ENCODE measurements at places on chromosomes 4 and X.

GRCh38 chr4:52836120-52836519 is 26.0 kb upstream of the RASL11B start:
- no peak for DNase-seq
- H3K36me3 ChIP-seq: no peaks in the 10 kb centered on the region
- H3K4me3 ChIP-seq: no peak overlapping the region
- H3K4me1 ChIP-seq: peaks cover 29% of the 10 kb centered on the region

- H3K27me3 ChIP-seq: no peaks in the 10 kb centered on the region
- H3K4me3 ChIP-seq: no peak overlapping the region
- peaks cover 6% of the 10 kb centered on the region for H3K4me1 ChIP-seq
- H3K36me3 ChIP-seq: no peaks in the 10 kb centered on the region
- H3K27ac ChIP-seq: no peak overlapping the region
- no peak for DNase-seq
Observed at GRCh38 chr4:56245547-56246232, 141.6 kb downstream of the AASDH start.

DNA sequence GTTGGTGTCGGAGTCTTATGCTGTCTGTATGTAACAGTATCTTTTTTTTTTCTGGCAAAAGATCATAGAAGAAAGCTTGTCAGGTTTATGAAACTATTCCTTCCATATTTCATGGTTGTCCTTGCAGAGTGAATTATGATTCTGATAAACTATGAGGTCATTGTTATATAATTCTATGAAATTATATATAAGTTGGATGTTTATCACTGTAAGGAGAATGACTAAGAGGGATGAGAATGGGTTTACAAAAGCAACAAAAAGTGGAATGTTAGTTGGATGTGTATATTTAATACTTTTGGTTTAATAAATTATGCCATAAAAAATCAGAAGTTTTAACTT is 43.1 kb downstream of the RAPGEF2 start:
- H3K4me3 ChIP-seq: no peak overlapping the region
- peaks cover 14% of the 10 kb centered on the region for H3K4me1 ChIP-seq
- H3K27ac ChIP-seq: no peak overlapping the region
- no peak for DNase-seq
- no peaks in the 10 kb centered on the region for H3K36me3 ChIP-seq

DNA sequence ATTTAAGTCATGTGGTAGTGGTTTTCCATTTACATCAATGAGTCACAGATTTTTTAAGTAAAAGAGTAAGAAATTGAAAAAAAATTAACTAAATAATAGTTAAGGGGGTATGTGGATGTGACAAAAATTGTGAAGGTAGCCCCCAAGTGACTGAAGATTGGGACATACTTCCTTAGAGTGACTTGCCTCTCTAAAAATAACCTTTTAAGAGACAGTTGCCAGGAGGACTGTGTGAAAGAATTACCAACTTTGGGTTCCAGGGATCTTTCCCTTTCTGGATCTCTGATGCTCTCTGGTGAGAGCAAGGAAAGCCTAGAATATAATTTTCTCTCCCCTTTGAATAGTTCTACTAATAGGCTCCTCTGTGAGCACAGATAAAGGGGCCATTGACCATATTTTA is 42.7 kb downstream of the NHSL2 start:
- no peak overlapping the region for H3K27ac ChIP-seq
- no peaks in the 10 kb centered on the region for H3K36me3 ChIP-seq
- H3K4me3 ChIP-seq: no peak overlapping the region
- no peaks in the 10 kb centered on the region for H3K27me3 ChIP-seq
- H3K4me1 ChIP-seq: peaks cover 34% of the 10 kb centered on the region
- no peak for DNase-seq

DNA sequence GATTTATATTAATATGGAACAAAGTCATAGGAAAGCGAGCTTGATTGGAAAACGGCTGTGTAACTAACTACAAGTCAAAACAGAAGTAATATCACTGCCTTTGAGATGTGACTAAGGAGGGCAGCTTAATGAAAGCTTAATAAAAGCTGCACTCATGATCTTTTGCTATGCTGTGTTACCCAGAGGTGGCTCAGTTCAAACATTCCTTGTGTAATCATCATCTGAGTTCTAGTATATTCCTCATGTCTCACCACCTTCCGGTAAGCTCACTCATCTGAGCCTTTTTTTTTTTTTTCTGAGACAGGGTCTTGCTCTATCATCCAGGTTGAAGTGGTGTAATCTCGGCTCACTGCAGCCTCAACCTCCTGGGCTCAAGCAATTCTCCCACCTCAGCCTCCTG is 5.0 kb downstream of the GRPEL1 start:
- no peak for DNase-seq
- peaks cover 6% of the 10 kb centered on the region for H3K36me3 ChIP-seq
- H3K4me1 ChIP-seq: peaks cover 10% of the 10 kb centered on the region

DNA sequence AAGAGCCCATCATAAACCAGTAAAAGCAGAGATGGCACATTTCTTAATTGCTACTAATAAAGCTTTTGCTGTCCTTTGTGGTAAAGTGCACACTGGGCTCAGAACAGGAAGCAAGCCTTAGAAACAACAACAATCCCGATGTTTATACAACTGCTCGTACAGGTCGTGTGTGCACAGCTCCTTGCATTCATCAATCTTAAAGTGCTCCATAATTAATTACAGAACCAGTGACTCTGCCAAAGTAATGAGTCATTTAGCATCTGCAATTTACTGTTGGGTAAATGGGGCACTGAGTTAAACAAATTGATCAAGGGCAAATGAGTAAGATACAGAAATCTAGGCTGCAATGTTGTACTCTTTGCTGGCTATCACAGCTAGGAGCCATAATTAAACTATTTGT is 61.3 kb upstream of the TXK start:
- no peaks in the 10 kb centered on the region for H3K27me3 ChIP-seq
- H3K4me1 ChIP-seq: no peaks in the 10 kb centered on the region
- H3K36me3 ChIP-seq: no peaks in the 10 kb centered on the region

GRCh38 chr4:110853242-110853641 is 230.4 kb upstream of the PITX2 start:
- no peaks in the 10 kb centered on the region for H3K36me3 ChIP-seq
- H3K4me1 ChIP-seq: no peaks in the 10 kb centered on the region
- DNase-seq: no peak
- no peak overlapping the region for H3K27ac ChIP-seq
- no peaks in the 10 kb centered on the region for H3K27me3 ChIP-seq
- H3K4me3 ChIP-seq: no peak overlapping the region

DNA sequence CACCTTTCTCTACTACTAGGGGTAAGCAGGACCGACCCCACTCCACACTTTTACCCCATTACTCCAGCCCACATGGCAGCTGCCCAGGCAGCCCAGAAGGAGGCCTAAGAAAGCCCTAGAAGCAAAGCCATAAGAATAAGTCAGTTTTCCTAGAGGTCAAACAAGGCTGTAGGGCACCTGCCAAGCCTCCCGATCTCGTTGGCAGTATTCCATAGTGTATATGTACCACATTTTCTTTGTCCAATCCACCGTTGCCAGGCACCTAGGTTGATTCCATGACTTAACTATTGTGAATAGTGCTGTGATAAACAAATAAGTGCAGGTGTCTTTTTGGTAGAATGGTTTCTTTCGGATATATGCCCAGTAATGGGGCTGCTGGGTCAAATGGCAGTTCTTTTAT is 54.2 kb downstream of the RHOXF2B start:
- no peak overlapping the region for H3K27ac ChIP-seq
- H3K27me3 ChIP-seq: peaks cover 21% of the 10 kb centered on the region
- H3K4me3 ChIP-seq: no peak overlapping the region
- H3K36me3 ChIP-seq: no peaks in the 10 kb centered on the region
- no peak for DNase-seq
- H3K4me1 ChIP-seq: no peaks in the 10 kb centered on the region

DNA sequence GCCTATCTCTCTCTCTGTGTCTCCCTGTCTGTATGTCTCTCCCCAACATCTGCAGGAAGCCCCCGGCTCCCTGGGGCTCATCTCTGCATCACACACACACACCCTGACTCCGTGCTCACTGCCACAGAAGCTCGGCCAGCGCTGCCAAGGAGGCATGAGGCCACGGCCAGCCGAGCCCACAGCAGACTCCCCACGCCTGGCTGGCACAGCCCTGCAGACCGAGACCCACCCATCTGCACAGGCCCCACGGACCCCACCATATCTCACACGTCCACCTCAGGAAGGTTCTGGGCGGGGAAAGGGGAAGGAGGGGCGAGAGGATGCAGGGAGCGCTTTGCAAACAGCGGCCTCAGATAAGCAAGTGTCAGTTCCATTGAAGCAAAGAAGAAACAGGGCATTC is 28.5 kb upstream of the SLC25A6 start:
- no peak for DNase-seq
- peaks cover 5% of the 10 kb centered on the region for H3K4me1 ChIP-seq
- no peak overlapping the region for H3K27ac ChIP-seq
- H3K4me3 ChIP-seq: no peak overlapping the region
- no peaks in the 10 kb centered on the region for H3K27me3 ChIP-seq

GRCh38 chrX:817759-818300 is 187.2 kb downstream of the SHOX start:
- no peaks in the 10 kb centered on the region for H3K36me3 ChIP-seq
- no peak overlapping the region for H3K27ac ChIP-seq
- no peaks in the 10 kb centered on the region for H3K4me1 ChIP-seq
- no peak overlapping the region for H3K4me3 ChIP-seq

DNA sequence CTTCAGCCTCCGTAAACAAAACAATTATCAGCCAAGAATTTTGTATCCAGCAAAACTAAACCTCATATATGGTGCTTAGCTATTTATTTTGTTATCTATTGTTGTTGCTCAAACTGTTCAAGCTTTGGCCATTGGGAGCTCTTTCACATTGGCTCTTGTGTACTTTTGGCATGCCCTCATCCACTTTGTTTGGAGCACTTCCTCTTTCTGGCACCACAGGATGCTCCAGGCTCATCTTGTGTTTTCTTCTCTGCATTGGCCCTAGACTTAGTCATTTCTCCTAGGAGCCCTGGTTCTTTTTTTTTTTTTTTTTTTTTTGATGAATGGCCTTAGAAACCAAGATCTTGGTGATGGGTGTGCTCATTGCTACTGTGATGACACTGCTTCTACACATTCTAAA is 74.5 kb downstream of the DIPK2B start:
- H3K27me3 ChIP-seq: no peaks in the 10 kb centered on the region
- no peak for DNase-seq
- H3K36me3 ChIP-seq: no peaks in the 10 kb centered on the region
- H3K4me1 ChIP-seq: no peaks in the 10 kb centered on the region
